Sigmoid colon (tissue), 7 donors: ENCODE measurements at places on chromosomes 1 and 21. TPM values are rescaled to one million over a fixed set of nuclear protein-coding genes. Genes with fewer than 3 reads are reported as not detected.
A peak's percentile ranks its signal among the peaks of the same experiment; 100 is the strongest.

Gene RCSD1
- 9.4 TPM for total RNA-seq

Gene GABPB2
- total RNA-seq: 26.3 TPM

DNA sequence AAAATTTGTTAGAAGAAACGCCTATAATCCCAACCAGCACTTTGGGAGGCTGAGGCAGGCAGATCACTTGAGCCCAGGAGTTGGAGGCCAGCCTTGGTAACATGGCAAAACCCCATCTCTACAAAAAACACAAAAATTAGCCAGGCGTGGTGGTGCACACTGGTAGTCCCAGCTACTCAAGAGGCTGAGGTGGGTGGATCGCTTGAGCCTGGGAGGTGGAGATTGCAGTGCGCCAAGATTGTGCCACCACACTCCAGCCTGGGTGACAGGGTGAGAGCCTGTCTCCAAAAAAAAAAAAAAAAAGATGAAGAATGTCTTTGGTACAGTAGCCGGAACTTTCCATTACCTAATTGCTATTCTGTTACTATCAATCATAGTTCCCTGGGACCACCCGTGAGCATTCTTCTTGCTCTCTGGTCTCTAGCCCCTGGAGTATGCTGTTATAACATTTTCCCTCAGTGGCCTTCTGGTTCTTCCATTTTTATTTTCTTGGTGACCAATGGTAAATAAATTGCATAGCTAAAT, 43.4 kb downstream of the WASF2 start:
- no peaks in the 10 kb centered on the region for H3K36me3 ChIP-seq
- no peaks in the 10 kb centered on the region for H3K27me3 ChIP-seq
- no peak overlapping the region for H3K4me3 ChIP-seq
- H3K4me1 ChIP-seq: no peaks in the 10 kb centered on the region
- H3K27ac ChIP-seq: peak overlapping the region; percentile 33

- H3K36me3 ChIP-seq: no peaks in the 10 kb centered on the region
- no peak for DNase-seq
- no peak overlapping the region for H3K27ac ChIP-seq
- no peaks in the 10 kb centered on the region for H3K27me3 ChIP-seq
- H3K4me1 ChIP-seq: no peaks in the 10 kb centered on the region
Observed at GRCh38 chr21:21806711-21807597, 808.7 kb downstream of the NCAM2 start.

DNA sequence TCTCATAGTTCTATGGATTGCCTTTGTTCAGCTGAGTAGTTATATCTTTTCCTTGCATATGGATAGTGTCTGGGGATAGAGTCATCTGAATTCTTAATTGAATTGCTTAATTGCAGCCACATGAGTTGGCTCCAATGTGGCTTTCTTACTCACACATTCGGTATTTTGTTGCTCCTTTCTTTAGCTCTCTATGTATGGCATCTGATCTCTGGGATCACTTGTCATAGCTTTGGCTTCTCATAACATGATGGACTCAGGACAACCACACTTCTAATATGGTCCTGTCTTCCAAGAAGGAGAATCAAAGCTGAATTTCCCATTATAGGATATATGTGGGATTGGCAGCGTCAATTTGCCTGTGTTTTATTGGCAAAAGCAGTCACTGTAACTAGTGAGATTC, 716.2 kb downstream of the NCAM2 start:
- H3K27me3 ChIP-seq: no peaks in the 10 kb centered on the region
- H3K4me1 ChIP-seq: no peaks in the 10 kb centered on the region
- no peaks in the 10 kb centered on the region for H3K36me3 ChIP-seq
- H3K27ac ChIP-seq: no peak overlapping the region

DNA sequence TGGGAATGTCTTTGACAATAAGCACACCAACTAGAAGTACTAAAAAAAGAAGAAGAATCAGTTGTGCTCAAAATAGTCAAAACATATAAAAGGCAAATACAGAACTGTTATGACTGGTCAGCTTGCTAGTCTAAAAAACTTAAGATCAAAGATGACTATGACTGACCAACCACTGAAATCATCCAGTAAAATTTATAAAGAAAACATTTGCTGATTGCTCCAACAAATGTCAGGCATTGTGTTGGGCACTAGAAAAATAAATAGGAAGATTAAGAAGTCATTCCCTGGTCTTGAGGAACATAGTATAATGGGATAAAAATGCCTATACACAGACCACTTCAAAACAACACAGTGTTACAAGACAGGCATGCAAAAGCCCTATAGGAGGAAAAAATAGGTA, 9.3 kb upstream of the ANGPTL3 start:
- no peaks in the 10 kb centered on the region for H3K36me3 ChIP-seq
- no peak overlapping the region for H3K27ac ChIP-seq
- H3K27me3 ChIP-seq: no peaks in the 10 kb centered on the region
- no peak overlapping the region for H3K4me3 ChIP-seq
- no peaks in the 10 kb centered on the region for H3K4me1 ChIP-seq

GRCh38 chr1:164953098-164953497, 394.1 kb downstream of the PBX1 start:
- H3K27me3 ChIP-seq: no peaks in the 10 kb centered on the region
- H3K4me1 ChIP-seq: peaks cover 39% of the 10 kb centered on the region
- no peak for DNase-seq
- no peaks in the 10 kb centered on the region for H3K36me3 ChIP-seq
- peak overlapping the region; percentile 71 for H3K27ac ChIP-seq
- no peak overlapping the region for H3K4me3 ChIP-seq

Gene XPR1
- 14.4 TPM for total RNA-seq

GRCh38 chr1:178895928-178896327, 25.1 kb upstream of the ANGPTL1 start:
- no peak overlapping the region for H3K4me3 ChIP-seq
- no peaks in the 10 kb centered on the region for H3K36me3 ChIP-seq
- H3K4me1 ChIP-seq: no peaks in the 10 kb centered on the region
- H3K27me3 ChIP-seq: no peaks in the 10 kb centered on the region
- no peak overlapping the region for H3K27ac ChIP-seq

DNA sequence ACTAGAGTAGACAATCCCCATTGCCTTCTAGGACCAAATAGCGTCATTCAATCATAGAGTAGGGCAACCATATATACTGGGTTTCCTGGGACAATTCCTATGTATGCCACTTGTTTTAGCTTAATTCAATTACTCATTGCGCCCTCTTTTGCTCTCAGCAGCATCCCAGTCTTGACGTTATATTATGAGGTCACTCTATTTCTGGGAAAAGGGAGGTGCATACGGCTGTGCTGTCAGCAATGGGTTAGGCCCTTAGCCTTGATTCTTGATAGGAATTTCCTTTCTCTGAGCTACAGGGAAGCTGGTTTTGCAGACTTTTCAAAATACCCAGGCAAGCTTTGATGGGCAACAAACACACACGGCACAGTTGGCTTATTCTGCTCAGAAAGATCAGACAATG, 4.4 kb upstream of the KAZN start:
- no peak overlapping the region for H3K4me3 ChIP-seq
- no peaks in the 10 kb centered on the region for H3K36me3 ChIP-seq
- peaks cover 13% of the 10 kb centered on the region for H3K4me1 ChIP-seq
- no peak for DNase-seq
- H3K27me3 ChIP-seq: peaks cover 27% of the 10 kb centered on the region
- no peak overlapping the region for H3K27ac ChIP-seq

Gene TEX38
- total RNA-seq: not detected

GRCh38 chr1:5779608-5780323, 212.5 kb downstream of the NPHP4 start:
- no peaks in the 10 kb centered on the region for H3K27me3 ChIP-seq
- H3K4me1 ChIP-seq: no peaks in the 10 kb centered on the region
- no peaks in the 10 kb centered on the region for H3K36me3 ChIP-seq
- H3K27ac ChIP-seq: no peak overlapping the region

Gene ATAD3C
- total RNA-seq: 0.16 TPM

- no peak for DNase-seq
- H3K27me3 ChIP-seq: no peaks in the 10 kb centered on the region
- no peak overlapping the region for H3K27ac ChIP-seq
- H3K4me1 ChIP-seq: no peaks in the 10 kb centered on the region
- H3K36me3 ChIP-seq: no peaks in the 10 kb centered on the region
- H3K4me3 ChIP-seq: no peak overlapping the region
Observed at GRCh38 chr1:84214115-84214956, 70.3 kb downstream of the PRKACB start.

DNA sequence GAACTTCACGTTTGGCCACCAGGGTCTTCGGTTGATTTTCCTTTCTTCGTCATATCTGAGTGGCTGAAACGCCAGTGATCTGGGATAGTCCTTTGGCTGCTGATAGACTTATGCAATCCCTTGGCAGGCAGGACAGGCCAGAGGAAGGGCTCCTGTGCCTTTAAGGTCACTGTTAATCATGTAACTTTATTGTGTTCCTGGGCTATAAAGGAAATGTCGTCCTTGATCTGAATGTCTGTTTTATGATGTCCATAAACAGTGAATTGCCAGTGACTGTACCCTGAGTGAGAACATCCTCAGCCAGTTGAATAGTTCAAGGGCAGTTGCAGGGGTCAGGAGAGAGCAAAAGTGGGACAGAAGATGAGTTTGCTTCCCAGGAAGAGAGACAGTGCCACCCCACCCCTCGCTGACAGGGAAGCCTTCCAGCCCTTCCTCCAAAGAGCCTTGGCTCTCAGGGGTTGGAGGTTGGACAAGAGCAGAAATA, 68.0 kb downstream of the PDE9A start:
- H3K27me3 ChIP-seq: no peaks in the 10 kb centered on the region
- no peaks in the 10 kb centered on the region for H3K36me3 ChIP-seq
- peaks cover 27% of the 10 kb centered on the region for H3K4me1 ChIP-seq
- peak; percentile 85 for DNase-seq
- peak overlapping the region; percentile 70 for H3K27ac ChIP-seq

DNA sequence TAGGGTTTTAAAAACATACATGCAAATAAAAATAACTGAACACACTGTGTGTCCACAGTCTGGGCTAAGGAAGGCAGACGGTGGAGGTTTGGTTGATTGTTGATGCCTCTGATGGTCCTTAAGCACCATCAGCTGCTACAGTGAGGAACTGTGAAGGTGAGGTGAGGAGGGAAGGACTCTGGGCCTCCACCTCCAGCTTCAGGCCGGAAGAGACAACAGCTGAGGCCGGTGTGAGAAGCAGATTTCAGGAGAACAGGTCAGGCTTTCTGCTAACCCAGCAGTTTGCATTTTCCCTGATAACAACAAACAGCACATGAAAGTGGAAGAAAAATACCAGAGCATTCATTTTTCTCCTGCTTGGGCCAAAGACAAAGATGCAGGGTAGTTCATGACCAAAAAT, 189.9 kb upstream of the AJAP1 start:
- no peaks in the 10 kb centered on the region for H3K27me3 ChIP-seq
- H3K36me3 ChIP-seq: no peaks in the 10 kb centered on the region
- H3K4me1 ChIP-seq: no peaks in the 10 kb centered on the region
- no peak overlapping the region for H3K4me3 ChIP-seq

Gene S100B
- 126 TPM for total RNA-seq

Gene BNIPL
- total RNA-seq: not detected

GRCh38 chr21:26082549-26082948, 88.0 kb downstream of the APP start:
- H3K27me3 ChIP-seq: no peaks in the 10 kb centered on the region
- no peaks in the 10 kb centered on the region for H3K4me1 ChIP-seq
- no peak overlapping the region for H3K4me3 ChIP-seq
- no peaks in the 10 kb centered on the region for H3K36me3 ChIP-seq

Gene ETV3L
- not detected for total RNA-seq

GRCh38 chr1:4805987-4806386, 151.6 kb downstream of the AJAP1 start:
- H3K36me3 ChIP-seq: no peaks in the 10 kb centered on the region
- H3K4me3 ChIP-seq: no peak overlapping the region
- peaks cover 4% of the 10 kb centered on the region for H3K4me1 ChIP-seq
- H3K27ac ChIP-seq: no peak overlapping the region
- no peaks in the 10 kb centered on the region for H3K27me3 ChIP-seq

Gene MEX3A
- 0.33 TPM for total RNA-seq

- H3K27ac ChIP-seq: no peak overlapping the region
- no peaks in the 10 kb centered on the region for H3K36me3 ChIP-seq
- DNase-seq: no peak
- H3K4me1 ChIP-seq: no peaks in the 10 kb centered on the region
- H3K27me3 ChIP-seq: no peaks in the 10 kb centered on the region
- no peak overlapping the region for H3K4me3 ChIP-seq
Observed at GRCh38 chr1:246329900-246330299, 177.2 kb downstream of the SMYD3 start.

- H3K4me3 ChIP-seq: no peak overlapping the region
- no peaks in the 10 kb centered on the region for H3K36me3 ChIP-seq
- no peaks in the 10 kb centered on the region for H3K4me1 ChIP-seq
- no peak overlapping the region for H3K27ac ChIP-seq
Observed at GRCh38 chr1:41723786-41724185, 194.9 kb downstream of the HIVEP3 start.

Gene CELA3A
- not detected for total RNA-seq

- no peak overlapping the region for H3K4me3 ChIP-seq
- DNase-seq: no peak
- H3K27me3 ChIP-seq: no peaks in the 10 kb centered on the region
- H3K36me3 ChIP-seq: no peaks in the 10 kb centered on the region
- H3K4me1 ChIP-seq: peaks cover 13% of the 10 kb centered on the region
Observed at GRCh38 chr1:22418933-22419382, 32.7 kb upstream of the ZBTB40 start.

- no peaks in the 10 kb centered on the region for H3K4me1 ChIP-seq
- no peaks in the 10 kb centered on the region for H3K36me3 ChIP-seq
- no peak for DNase-seq
- H3K27ac ChIP-seq: no peak overlapping the region
Observed at GRCh38 chr1:33703464-33703863, 160.4 kb upstream of the HMGB4 start.

DNA sequence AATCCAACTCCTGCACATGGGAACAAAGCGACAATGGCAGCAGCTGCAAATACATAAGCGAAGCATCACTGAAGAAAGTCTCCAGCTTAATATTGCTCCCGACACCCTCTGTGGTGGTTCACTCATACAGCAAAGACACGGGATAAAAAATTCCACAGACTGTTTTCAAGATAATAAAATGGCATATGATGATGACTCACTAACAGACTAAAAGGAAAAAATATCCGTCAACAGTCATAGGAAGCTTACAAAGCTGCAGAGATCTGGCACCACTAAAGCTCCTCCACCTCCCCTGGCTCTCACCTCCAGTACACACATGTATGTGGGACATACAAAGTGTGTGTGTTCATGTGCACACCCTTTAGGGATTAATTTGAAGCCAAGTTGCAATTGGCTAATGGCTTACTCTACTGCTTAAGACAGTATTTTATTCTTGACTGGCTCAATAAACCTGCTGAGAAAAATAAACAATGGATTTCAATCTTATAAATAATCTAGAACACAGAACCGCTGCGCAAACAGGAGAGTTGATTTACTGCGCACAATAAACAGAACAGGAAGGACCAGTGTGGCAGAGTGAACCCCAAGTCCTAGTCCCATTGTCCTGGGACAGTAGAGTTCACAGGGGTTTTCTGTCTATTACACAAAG, 94.4 kb downstream of the SLC45A1 start:
- peak overlapping the region; percentile 82 for H3K27ac ChIP-seq
- peak; percentile 90 for DNase-seq
- no peaks in the 10 kb centered on the region for H3K27me3 ChIP-seq

Gene NR1I3
- total RNA-seq: not detected

GRCh38 chr1:166391279-166392066, 224.7 kb upstream of the FAM78B start:
- no peak overlapping the region for H3K27ac ChIP-seq
- H3K4me1 ChIP-seq: no peaks in the 10 kb centered on the region
- no peaks in the 10 kb centered on the region for H3K27me3 ChIP-seq
- DNase-seq: no peak
